Ovary (tissue), 10 donors: ENCODE measurements at places on chromosomes 7 and 10. TPM values are rescaled to one million over a fixed set of nuclear protein-coding genes. Genes with fewer than 3 reads are reported as not detected.

- H3K4me3 ChIP-seq, result no peak overlapping the region
- peaks cover 16% of the 10 kb centered on the region for H3K4me1 ChIP-seq
- no peaks in the 10 kb centered on the region for H3K36me3 ChIP-seq
- no peaks in the 10 kb centered on the region for H3K27me3 ChIP-seq
- H3K27ac ChIP-seq, result peak overlapping the region; percentile 28
Measured at GRCh38 chr10:76086761-76087639, 655.6 kb downstream of the LRMDA start.

GRCh38 chr10:119652361-119652730 lies 1.2 kb downstream of the BAG3 start:
- peak overlapping the region; percentile 88 for H3K27ac ChIP-seq
- no peaks in the 10 kb centered on the region for H3K36me3 ChIP-seq
- no peak for DNase-seq
- peak overlapping the region; percentile 80 for H3K4me3 ChIP-seq

DNA sequence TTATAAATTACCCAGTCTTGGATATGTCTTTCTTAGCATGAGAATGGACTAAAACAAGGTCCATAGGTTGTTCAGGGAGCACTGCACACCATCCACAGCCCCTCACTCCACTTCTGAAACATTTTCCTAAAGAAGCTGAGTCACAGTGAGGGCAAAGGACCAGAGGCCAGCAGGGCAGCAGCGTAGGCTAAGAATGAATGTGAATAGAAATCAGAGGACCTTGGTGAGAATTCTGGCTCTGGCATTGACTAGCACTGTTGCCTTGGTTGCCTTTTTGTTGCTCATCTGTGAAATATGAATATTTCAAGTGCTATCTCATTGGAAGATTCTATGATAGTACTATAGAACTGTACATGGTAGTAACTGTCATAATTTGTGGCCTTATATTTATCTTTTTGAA lies 41.7 kb upstream of the TOMM7 start:
- no peak overlapping the region for H3K4me3 ChIP-seq
- no peak for DNase-seq
- H3K4me1 ChIP-seq, result peaks cover 1% of the 10 kb centered on the region
- H3K27ac ChIP-seq, result no peak overlapping the region
- no peaks in the 10 kb centered on the region for H3K36me3 ChIP-seq
- H3K27me3 ChIP-seq, result no peaks in the 10 kb centered on the region

PLEKHA1 gene
- total RNA-seq, result 31.1 TPM

DNA sequence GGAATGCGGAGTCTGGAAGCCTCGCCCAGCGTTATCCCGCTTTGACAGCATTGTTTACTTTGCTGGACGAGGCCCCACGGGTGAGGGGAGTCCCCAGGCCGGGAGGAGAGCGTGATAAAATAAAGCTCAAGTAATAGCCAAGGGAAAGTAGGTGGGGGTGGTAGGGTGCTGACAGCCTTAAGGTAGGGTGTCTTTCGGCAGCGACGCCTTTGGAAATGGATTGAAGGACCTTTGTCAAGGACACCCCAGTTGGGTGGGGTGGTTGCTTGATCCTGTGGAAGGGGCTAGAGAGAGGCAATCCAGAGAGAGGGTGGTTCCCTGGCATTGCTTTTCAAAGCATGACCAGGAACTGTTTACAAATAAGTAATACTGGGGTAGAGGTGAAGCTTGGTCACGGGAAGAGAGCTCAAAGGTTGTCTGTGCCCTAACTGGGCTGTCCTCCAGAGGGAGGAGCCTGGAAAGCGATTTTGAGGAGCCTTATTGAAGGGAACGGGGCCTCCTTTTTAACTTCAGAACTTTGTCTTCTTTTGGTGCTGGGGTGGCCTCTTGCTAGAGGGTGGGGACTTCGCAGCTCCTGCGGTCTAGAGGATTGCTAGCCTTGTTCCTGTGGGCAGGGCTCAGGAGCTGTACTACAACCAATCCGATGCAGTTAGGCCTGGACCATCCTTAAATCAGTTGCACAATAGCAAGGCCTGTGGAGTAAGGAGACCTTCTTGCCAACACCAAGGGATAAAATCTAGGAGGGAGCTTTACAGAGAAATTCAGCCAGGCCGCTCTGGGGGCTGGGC lies 1.3 kb downstream of the EIF4EBP2 start:
- peak overlapping the region; percentile 100 for H3K4me3 ChIP-seq
- H3K36me3 ChIP-seq, result no peaks in the 10 kb centered on the region
- peak overlapping the region; percentile 98 for H3K27ac ChIP-seq
- H3K27me3 ChIP-seq, result no peaks in the 10 kb centered on the region
- peaks cover 7% of the 10 kb centered on the region for H3K4me1 ChIP-seq

- no peak within 1 kb of the TSS for H3K27ac ChIP-seq
- H3K4me1 ChIP-seq, result no peaks in the 10 kb centered on the region
- H3K27me3 ChIP-seq, result no peaks in the 10 kb centered on the region
- no peaks in the 10 kb centered on the region for H3K36me3 ChIP-seq
- DNase-seq, result no peak
Measured at GRCh38 chr7:88759230-88760135, at the start of gene ZNF804B. ZNF804B (plus strand) TSS chr7:88759700; CDS start chr7:88759977, 277 bp downstream.

DNA sequence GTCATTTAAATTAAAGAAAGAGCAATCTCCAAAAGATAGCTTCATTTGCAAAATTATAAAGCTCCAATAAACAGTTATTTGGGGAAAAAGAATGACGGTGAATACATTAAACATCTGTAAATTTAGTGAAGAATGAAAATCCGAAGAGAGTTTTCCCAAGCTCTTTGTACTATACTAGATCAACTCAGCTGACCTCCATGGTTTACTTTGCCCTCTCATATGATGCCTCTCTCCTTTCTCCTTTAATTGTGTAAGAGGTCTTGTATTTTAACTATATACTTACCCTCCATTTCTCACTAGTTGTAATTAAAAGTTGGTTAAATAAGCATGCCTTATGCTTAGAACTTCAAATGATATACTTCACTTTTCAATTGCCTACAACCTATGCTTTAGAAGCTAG lies 125.8 kb downstream of the CACNA2D1 start:
- H3K27ac ChIP-seq, result no peak overlapping the region
- H3K4me1 ChIP-seq, result peaks cover 2% of the 10 kb centered on the region
- DNase-seq, result no peak
- H3K4me3 ChIP-seq, result no peak overlapping the region

DOCK4 gene
- total RNA-seq, result 39.7 TPM

DNA sequence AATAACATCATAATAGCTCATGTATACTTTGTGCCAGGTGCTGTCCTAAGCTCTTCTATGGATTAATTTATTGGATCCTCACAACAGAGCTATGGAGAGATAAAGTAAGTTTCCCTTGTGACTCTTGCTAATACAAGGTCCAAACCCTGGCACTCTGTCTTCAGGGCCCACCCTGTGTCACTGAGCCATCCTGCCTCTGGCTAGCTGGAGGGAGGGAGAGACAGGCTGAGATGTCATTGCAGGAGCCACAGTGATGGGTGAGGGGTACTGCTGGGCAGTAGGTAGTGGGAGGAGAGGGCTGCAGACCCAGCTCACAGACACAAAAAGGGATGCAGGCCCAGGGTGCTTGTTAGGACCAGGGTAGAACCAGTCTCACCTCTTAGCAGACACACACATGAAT lies 16.9 kb downstream of the GCK start:
- H3K27me3 ChIP-seq, result no peaks in the 10 kb centered on the region
- no peaks in the 10 kb centered on the region for H3K4me1 ChIP-seq
- no peak for DNase-seq
- H3K4me3 ChIP-seq, result no peak overlapping the region
- H3K36me3 ChIP-seq, result no peaks in the 10 kb centered on the region
- no peak overlapping the region for H3K27ac ChIP-seq

- H3K27me3 ChIP-seq, result no peaks in the 10 kb centered on the region
- no peak for DNase-seq
- no peaks in the 10 kb centered on the region for H3K36me3 ChIP-seq
- no peak overlapping the region for H3K4me3 ChIP-seq
Measured at GRCh38 chr7:69864822-69865221, 266.5 kb downstream of the AUTS2 start.

GRCh38 chr7:21071561-21072501 lies 285.1 kb upstream of the SP8 start:
- no peaks in the 10 kb centered on the region for H3K4me1 ChIP-seq
- H3K27me3 ChIP-seq, result no peaks in the 10 kb centered on the region
- no peak overlapping the region for H3K4me3 ChIP-seq
- no peak for DNase-seq
- H3K36me3 ChIP-seq, result no peaks in the 10 kb centered on the region

ZNF273 gene
- 5.9 TPM for total RNA-seq

CALML5 gene
- not detected for total RNA-seq

CPA2 gene
- not detected for total RNA-seq

DYNC1I1 gene
- 10.6 TPM for total RNA-seq

SCRN1 gene
- total RNA-seq, result 63.3 TPM

DNA sequence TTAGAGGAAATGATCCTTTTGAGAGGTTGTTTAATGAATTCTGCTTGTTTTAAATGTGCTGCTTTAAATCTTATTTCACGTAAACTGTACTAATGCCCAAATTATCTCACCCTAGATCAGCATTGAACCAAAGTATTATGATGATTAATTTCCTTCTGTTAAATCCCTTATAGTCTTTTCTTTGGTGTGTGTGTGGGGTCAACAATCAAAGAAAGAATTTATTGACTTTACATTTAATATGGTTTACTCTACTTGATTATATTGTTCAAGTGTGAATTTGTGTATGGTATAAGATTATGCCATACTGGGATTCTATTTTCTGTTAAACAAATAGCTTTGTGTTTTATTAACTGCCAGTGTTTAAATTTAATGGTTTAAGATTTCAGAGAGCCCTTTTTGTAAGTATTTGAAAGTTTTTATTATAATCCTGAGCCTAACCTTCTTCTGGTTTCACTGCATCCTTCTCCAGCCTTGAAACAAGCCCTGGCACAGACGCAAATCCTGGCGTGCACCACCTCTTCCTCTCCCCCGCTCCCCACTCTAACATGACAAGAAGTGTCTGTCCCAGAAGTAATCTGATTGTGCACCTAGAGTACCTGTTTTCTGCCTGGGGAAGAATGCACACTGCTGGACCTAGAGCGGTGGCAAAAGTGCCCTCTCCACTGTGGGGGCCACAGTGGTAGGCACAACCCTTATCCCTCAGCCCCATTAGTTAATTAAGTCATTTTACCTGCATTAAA lies 70.6 kb downstream of the KAT6B start:
- no peak overlapping the region for H3K4me3 ChIP-seq
- no peak overlapping the region for H3K27ac ChIP-seq
- peaks cover 16% of the 10 kb centered on the region for H3K4me1 ChIP-seq
- H3K27me3 ChIP-seq, result no peaks in the 10 kb centered on the region
- no peaks in the 10 kb centered on the region for H3K36me3 ChIP-seq
- DNase-seq, result no peak

- H3K4me3 ChIP-seq, result no peak overlapping the region
- H3K27ac ChIP-seq, result no peak overlapping the region
- no peak for DNase-seq
- H3K36me3 ChIP-seq, result no peaks in the 10 kb centered on the region
- no peaks in the 10 kb centered on the region for H3K4me1 ChIP-seq
Measured at GRCh38 chr10:92381543-92381954, 90.6 kb downstream of the MARCHF5 start.

GRCh38 chr7:144903201-144903600 lies 67.3 kb upstream of the TPK1 start:
- no peaks in the 10 kb centered on the region for H3K4me1 ChIP-seq
- no peak for DNase-seq
- no peaks in the 10 kb centered on the region for H3K36me3 ChIP-seq
- H3K27me3 ChIP-seq, result no peaks in the 10 kb centered on the region
- no peak overlapping the region for H3K27ac ChIP-seq

MARVELD1 gene
- total RNA-seq, result 16.2 TPM

- H3K4me1 ChIP-seq, result no peaks in the 10 kb centered on the region
- DNase-seq, result no peak
- H3K36me3 ChIP-seq, result no peaks in the 10 kb centered on the region
- H3K27me3 ChIP-seq, result no peaks in the 10 kb centered on the region
Measured at GRCh38 chr10:42960491-42960990, 116.3 kb upstream of the RET start.

ADIRF gene
- total RNA-seq, result 173 TPM

DNA sequence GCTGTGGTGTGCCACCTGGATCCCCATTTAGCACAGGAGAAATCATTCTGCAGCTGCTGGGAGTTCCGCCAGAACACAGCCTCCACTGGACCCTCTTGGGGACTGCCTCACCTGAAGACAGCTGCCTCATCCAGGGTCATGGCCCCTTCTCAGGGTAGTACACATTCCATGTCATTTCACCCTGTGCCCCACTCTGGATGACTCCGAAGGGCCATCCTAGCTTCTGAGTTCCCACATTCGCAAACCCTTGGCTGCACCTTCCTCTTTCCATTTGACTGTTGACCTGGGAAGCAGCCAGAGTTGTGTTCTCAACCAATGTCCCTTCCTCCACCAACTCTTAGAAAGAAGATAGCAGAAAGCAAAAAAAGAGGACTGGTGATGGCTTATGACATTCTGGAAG lies 125.6 kb upstream of the TBX20 start:
- H3K4me1 ChIP-seq, result no peaks in the 10 kb centered on the region
- H3K36me3 ChIP-seq, result no peaks in the 10 kb centered on the region
- no peak overlapping the region for H3K4me3 ChIP-seq
- H3K27me3 ChIP-seq, result peaks cover 2% of the 10 kb centered on the region
- no peak overlapping the region for H3K27ac ChIP-seq

DNA sequence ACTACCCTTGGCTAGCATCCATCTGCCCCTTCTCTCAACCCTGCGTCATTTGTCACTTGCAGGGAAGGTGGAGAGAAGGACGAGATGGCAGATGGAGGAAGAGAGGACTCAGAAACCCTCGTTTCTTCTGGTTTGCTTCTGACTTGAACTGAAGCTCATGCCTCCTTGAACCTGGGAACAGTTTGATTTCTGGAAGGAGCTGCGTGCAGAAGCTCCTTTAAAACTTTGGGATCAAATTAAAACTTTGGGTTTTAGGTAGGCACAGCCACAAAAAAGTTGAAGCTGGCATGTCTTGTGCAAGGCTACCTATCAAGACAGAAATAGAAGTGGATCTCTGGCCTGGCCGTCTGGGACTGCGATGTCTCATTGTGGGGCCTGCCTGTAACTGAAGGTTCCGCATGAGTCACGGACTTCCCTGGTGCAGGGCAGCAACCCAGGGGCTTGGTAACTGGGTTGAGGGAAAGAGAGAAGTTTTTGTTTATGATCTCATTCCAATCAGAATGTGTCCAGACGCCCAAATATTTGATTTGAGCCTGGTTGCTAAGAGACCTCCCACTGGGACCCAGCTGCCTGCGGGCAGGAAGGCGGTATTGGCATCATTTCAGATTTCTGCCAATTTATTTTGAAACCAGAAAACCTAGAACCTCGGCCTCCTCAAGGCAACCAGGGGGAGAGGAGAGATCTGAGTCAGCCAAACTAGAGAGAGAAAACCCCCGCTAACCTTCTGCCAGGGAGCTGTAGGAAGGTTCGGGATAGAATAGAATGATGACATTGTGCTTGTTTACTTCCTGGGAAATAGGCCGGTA lies 15.8 kb upstream of the CAMK1D start:
- H3K36me3 ChIP-seq, result no peaks in the 10 kb centered on the region
- H3K27ac ChIP-seq, result no peak overlapping the region
- peaks cover 2% of the 10 kb centered on the region for H3K4me1 ChIP-seq

SUN3 gene
- total RNA-seq, result not detected

C10orf62 gene
- not detected for total RNA-seq
